Eye (tissue), 1 donor: ENCODE measurements at places on chromosomes 6 and 20.

DNA sequence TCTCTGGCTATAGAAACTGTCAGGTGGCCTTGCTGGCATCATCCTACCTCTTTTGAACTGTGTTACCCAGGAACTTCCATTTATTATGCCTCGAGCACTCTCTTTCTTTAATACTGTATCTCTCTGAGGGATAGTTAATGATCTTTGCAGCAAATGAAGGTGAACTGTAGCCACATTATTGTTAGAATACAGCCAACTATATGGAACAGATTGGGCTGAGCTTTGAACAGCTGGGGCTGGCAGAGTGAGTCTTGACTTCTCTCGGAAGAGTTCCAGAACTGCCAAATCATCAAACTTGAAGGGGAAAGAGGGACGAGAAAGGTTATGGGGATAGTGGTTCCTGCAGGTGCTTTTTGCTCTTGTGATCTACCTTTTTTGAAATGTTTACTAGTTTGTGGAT lies 237.7 kb downstream of the PRL start:
- DNase-seq = no peak

GRCh38 chr6:160733050-160733646 lies 31.1 kb downstream of the PLG start:
- peak; percentile 84 for DNase-seq

DNA sequence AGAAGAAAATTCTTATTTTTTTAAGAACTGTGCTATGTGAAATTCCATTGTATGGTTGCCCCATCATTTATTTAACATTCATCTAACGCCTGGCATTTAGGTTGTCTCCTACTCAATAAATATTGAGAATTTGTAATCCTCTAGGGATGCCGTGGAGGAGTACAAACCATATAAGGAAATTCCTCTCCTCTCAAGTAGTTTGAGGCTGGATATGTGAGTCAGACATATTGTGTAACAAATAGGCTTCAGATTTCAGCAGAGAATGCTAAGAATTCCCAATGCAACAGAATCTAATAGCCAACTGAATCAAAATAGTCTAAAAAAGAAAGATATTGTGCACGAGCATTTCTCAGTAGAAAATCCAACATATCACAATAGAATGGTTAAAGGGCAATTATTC lies 174.7 kb downstream of the OTOR start:
- no peak for DNase-seq

GRCh38 chr20:47224300-47224791 lies 132.2 kb downstream of the ZMYND8 start:
- DNase-seq = no peak

- DNase-seq = peak; percentile 35
Observed at GRCh38 chr6:17423026-17423425, 29.6 kb downstream of the CAP2 start.

DNA sequence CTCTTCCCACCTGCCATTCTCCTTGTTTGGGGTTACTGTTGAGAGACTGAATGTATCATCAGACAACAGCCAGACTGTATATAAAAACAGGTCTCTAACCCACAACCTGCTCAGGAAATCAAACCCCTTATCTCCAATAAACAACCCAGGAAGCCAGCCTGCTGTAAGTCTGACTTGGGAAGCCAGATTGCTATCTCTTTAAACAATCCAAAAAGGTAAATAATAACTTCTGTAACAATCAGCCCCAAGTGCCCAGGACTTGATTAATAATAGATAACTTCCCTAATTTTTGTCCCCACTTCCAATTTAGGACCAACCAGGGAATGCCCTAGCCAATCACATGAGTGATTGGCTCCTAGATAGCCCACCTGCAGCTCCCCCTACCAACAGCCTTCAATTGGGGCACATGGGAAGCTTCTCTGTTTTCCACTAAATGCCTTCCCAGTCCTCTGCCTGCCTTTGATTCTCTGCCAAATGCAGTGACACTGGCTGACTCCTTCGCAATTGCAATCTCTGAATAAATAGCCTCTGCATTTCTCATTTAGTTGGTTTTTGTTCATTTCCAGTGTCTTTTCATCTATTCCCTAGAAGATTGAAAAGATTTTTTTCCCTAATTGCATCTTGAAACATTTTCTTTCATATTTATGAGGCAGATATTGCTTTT lies 117.1 kb upstream of the TAB2 start:
- no peak for DNase-seq

GRCh38 chr20:59158673-59159072 lies 4.9 kb upstream of the ZNF831 start:
- DNase-seq = no peak

DNA sequence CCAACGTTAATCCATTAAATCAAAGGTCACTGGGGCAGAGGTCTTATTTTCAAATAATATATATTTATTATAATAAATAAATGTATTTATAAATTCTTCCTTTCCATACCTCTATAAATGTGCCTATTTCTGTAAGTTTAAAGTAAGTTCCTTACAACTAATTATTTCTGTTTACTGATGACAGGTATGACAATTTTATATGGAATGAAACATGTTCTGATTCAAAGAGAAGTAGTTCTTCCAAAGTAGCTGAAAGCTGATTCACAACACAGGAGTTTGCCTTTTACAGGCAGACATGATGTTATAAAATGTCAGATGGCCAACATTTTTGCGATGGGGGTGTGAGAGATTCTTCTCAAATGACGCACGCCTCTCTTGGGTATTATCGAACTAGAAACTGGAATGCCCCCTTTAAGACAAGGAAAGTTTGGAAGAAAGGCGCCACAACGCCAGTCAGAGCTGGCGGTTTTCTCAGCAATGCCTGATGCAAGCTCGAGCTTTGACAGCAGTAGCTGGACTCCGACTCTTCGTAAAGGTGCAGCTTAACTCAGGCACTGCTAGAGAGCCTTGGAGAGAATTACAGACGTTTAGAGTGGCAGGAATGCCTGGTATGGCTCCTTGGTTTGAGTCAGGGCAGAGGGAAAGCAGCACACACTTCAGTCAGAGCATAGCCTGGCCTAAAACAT lies 92.1 kb downstream of the FOXC1 start:
- DNase-seq = peak; percentile 68
